ENCODE measurements at places on chromosomes 7 and 10. TPM values are rescaled to one million over a fixed set of nuclear protein-coding genes. Genes with fewer than 3 reads are reported as not detected.

TWIST1 gene
- 1.1 TPM for polyA plus RNA-seq

TAS2R38 gene
- polyA plus RNA-seq: not detected

LIPM gene
- not detected for polyA plus RNA-seq

GBF1 gene
- polyA plus RNA-seq: 15.5 TPM

ZWINT gene
- polyA plus RNA-seq: 1.4 TPM

DDC gene
- 0.08 TPM for polyA plus RNA-seq

HTR7 gene
- polyA plus RNA-seq: not detected

NCF1 gene
- polyA plus RNA-seq: 0.99 TPM

FAM170B gene
- not detected for polyA plus RNA-seq

DNA sequence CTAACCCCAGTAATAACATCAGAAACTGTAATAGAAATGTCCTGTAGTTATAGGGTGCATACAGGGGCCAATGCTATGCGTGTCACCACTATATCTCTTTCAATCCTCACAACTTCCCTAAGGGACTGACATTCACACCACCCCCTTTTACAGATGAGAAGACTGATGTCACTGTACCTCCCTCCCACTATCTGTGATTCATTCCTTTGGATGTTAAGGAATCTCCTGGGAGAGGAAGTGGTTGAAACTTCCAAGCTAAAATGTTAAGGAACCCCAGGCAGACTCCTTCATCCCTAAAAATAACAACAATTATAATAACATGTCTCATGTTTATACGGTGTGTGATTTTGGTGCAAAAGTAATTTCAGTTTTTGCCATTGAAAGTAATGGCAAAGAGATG is 5.4 kb downstream of the COL13A1 start:
- no peak for DNase-seq

DNA sequence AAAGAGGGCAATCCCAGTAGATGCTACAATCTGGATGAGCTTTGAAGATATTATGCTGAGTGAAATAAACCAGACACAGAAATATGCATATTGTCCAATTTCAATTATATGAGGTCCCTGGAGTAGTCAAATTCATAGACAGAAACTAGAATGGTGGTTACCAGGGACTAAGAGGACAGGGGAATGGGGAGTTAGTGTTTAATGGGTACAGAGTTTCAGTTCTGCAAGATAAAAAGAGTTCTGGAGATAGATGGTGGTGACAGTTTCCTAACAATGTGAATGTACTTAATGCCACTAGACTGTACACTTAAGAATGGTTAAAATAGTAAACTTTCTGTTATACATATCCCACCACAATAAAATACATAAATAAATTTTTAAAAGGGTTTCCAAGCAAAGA is 236.6 kb downstream of the ELMO1 start:
- no peak for DNase-seq

- no peak for DNase-seq
Observed at GRCh38 chr10:117929327-117930067, 117.2 kb downstream of the RAB11FIP2 start.

- DNase-seq: no peak
Observed at GRCh38 chr10:15341502-15342128, 29.5 kb downstream of the FAM171A1 start.

DNA sequence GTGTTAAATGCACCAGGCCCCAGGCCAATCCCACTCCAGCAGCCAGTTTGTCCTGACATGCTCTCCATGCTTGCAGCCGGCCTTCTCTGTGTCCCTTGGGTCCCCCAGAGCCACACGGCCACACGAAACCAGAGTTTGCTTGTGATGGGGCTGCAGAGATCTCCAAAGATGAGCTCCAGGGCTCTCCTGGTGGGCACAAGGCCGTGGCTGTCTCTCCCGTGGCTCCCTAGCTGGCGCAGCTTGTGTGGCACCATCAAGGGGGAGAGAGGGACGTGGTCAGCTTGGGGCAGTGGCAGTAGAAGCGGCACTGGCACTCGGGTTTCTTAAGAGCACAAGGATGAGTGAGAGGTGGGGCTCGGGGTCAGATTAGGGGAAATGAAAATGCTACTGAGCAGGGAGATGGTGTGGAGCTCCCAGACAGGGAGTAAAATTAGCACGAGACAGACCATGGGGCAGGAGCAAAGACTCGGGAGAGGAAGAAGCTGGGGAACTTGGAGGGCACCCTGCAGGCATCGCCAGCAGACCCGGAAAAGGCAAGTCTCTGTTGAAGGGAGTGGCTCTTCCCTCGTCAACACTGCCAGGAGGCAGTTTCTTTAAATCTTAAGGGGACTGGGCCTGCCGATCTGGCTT is 572.5 kb upstream of the FOXK1 start:
- DNase-seq: no peak

DNA sequence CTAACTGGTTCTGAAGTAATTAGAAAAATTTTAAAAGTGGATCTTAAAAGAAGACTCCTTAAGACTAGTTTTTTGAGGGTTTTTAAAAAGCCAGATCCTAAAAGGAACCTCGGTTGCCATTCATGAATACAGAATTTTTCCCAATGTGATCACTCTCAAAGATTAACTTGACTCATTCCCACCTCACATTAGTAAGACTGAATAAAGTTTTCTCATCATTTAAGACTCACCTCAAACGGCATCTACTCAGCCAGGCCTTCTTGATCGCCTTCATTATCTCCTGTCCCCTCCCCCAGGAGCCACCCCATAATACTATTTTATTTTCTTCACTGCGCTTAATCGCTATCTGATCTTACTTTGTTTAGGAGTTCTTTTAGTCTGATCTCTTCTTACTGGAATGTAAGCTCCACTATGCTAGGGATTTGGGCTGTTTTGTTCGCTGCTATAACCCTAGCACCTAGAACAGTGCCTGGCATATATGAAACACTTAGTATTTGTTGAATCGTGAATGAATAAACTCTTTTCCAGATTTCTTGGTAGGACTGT is 55.9 kb upstream of the PCGF5 start:
- DNase-seq: no peak

DNA sequence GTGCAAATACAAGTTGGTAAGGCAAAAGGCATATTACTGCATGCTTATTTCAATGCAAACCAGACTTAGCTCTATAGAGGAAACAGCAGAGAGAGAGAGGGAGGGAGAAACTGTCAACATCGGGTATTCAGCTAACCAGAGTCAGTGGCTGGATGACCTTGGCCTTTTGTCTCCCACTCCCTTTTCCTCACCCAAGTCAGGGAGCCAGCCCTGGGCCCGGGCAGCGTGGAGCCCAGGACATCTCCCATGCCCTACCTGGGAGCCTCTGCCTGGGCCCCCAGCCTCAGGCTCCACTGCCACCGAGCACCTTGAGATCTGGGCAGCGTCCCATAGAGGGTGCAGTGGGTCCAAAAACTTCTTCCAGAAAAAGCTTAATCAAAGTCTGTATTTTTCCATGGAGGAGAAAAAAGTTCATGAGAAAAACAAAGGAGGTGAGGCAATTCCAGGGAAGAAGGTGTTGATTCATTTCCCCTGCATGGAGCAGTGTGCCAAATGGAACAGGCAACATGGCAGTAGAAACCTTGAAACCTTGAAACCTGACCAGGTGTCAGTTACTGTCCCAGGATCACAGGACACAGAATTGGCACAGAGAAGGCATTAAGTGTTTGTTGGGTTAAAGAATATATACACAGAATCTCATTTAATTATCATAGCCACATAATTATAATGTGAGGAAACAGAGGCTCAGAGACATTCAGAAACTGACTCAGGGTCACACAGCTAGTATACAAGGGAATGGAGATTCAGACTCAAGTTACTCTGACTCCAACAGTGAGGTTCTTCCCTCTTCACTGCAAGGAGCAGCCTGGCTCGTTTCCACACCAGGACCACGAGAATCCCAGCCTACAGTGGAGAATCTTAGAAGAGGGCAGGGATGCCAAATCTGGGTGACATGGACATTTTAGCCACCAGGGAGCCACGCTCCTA is 5.8 kb upstream of the NCOA4 start:
- DNase-seq: no peak

GRCh38 chr10:131320860-131321604 is 9.5 kb upstream of the TCERG1L start:
- no peak for DNase-seq

DNA sequence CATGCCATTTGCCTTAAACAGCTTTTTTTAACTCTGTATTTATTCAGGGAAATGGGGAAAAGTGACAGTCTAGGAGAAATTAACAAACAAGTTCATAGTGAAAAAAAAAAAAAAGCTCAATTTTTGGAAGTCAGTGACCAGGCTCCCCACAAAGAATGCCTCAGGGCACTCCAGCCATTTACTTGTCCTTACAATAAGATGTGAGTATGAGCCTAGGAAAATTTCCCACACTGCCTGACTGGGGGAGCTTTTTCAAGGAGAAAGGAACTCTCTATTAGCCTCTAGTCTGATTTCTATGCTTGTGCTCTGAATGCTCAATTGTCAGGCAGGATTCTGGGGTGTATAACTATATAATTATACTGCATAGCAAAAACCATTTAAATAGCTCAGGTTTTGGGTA is 74.9 kb upstream of the NRBF2 start:
- DNase-seq: no peak

- DNase-seq: no peak
Observed at GRCh38 chr7:133233142-133233541, 19.7 kb upstream of the EXOC4 start.

- no peak for DNase-seq
Observed at GRCh38 chr10:132918617-132919373, 23.6 kb downstream of the CFAP46 start.

DNA sequence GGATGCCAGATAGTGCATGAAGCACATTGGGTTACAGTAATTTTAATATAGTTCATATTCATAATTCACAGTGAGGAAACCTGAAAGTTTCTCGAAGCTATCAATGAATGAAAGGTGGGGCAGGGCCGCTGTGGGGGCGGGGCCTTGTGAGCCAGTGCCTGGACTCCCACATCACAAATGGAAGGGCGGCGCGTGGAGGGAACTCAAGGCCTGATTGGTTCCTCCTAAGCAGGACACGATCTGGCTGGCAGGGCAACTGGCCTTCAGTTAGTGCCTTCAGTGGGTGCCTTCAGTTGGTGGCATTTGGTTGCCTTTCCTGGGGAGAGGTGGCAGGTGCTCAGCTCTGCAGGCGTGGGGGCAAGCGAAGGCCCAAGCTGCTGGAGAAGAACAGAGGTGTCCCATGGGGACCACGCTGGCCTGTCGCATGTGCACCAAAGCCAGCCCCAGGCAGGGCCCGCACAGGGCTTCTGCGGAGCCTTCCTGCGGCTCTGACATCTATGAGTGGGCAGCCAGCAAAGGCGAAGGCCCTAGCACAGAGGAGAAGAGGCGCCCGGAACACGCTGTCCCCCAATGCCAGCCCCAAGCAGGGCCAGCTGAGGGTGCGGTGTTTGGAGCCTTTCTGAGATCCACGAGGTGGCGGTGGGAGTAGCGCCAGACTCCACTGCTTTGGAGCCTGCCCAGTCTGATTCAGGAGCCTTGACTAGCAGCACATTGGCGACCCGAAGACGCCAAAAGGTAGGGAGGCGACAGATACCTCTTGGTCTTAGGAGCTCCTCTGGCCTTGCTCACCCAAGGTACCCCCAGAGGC is 118.0 kb upstream of the PDSS1 start:
- no peak for DNase-seq

GRCh38 chr7:14016950-14017349 is 27.5 kb upstream of the ETV1 start:
- no peak for DNase-seq

DNA sequence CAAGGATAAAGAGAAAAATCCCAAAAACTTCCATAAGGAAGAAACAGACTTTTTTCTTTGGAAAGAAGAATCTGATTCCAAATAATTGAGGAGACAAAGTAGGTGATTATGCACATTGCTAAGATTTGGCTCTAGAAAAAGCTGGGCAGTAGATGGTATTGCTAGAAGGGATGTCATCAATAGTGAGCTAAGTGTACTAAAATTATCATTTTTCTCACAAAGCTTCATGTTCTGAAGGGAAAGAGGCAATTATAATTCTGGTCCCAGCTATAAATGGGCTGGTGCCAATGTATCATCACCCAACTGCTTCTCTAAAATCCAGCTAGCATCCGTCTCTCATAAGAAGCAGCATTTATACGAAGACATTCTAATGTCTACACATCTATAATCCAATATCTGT is 23.9 kb downstream of the STEAP1 start:
- DNase-seq: no peak

GRCh38 chr7:78924581-78924980 is 528.9 kb downstream of the MAGI2 start:
- no peak for DNase-seq

DNA sequence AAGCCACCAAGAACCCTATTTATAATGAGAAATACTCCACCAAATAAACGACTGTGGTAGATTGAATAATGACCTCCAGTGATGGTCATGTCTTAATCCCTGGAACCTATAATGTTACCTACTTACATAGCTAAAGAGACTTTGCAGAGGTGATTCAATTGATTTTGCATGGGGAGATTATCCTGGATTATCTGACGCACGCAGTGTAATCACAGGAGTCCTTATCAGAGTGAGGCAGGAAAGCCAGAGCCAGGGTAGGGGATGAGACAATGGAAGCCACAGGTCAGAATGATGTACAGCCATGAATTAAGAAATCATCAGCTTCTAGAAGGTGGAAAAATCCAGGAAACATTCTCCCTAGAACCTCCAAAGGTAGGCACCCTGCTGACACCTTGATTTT is 286.4 kb upstream of the SP4 start:
- no peak for DNase-seq

DNA sequence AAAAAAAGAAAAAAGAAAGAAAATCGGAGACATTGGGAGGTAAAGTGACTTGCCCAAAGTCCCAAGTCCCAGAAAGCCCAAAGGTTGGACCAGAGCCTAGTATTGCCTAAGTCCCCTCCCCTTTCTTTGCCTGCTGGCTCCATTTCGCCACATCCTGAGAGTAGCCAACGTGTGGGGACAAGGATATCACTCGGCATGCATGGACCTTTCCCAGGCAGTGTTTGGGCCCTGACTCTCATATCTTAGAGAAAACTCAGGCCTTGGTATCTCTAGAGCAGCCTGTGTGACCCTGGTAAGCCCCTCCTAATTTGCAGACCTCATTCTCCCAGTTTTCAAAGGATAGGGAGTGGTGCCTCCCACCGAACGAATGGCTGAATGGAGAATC is 294.2 kb upstream of the ZMIZ1 start:
- no peak for DNase-seq

DNA sequence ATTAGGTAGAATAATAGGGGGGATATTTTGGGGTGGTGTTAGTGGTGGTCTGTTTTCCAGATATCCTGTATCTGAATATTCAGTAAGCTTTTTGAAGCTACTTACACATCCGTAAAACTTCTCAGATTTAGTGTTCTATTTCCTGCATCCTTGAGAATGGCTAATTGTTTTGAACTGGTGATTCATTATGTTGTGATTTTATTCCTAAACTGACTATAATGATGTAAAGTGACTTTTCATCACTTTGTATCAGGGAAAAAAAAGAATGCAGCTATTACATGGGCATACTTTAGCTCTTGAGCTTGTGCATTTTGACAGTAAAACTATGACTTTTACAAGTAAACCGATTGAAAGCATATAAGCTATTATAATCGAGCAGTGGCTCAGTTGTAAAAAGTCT is 18.2 kb downstream of the WAC start:
- DNase-seq: no peak

GRCh38 chr10:128055061-128055868 is 71.0 kb downstream of the MKI67 start:
- DNase-seq: no peak
